Lung microvascular endothelial cell (primary cell): ENCODE measurements at places on chromosomes 2 and 18. TPM values are rescaled to one million over a fixed set of nuclear protein-coding genes. Genes with fewer than 3 reads are reported as not detected.

The CCDC68 gene
- total RNA-seq = 0.65 and 0.99 TPM in 2 replicates

GRCh38 chr2:182866461-182867406 lies at the start of gene FRZB:
TSS of gene FRZB (minus strand) at chr2:182866637. CDS start at chr2:182866552, 85 bp downstream.
- peak; percentile 43 for DNase-seq

DNA sequence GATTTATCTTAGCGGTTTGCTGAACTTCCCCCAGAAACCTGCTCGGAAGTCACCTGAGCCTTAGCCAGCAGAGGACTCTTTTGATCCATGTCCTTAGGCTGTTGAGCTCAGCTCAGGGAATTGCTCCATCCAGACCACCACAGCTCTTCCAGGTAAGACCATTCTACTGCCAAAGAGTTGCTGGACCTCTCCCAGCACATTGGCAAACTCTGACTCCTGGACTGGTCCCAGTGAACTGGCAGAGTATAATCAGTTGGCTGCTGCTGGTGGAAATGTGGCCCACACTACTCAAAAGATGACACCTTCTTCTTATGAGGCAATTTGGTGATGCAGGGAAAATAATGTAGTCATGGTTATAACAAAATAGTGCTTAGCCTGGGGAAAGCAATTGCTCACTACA lies 308.8 kb upstream of the FIGN start:
- DNase-seq = no peak

GRCh38 chr2:203623096-203623495 lies 83.3 kb upstream of the CD28 start:
- peak; percentile 75 for DNase-seq

DNA sequence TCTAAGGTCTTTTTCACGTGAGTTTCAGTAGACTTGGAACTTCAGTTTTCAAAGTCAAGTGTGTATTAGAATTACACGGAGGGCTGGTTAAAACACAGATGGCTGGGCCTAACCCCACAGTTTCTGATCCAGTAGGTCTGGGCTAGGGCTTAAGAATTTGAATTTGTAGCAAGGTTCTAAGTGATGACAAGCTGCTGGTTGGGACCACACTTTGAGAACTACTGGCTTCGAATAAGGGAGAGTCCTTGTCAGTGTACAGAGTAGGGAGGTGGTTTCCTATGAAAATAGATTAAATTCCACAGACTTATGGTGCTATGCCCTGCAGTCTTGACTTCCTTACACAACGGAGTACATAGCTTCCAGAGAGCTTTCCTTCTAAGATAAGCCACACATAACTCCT lies 4.5 kb downstream of the RHOB start:
- peak; percentile 72 for DNase-seq

GRCh38 chr2:149331023-149331400 lies 625 bp downstream of the LYPD6 start:
- peak; percentile 17 for DNase-seq

- DNase-seq = peak; percentile 51
These were observed 8.4 kb downstream of the PTMA start for GRCh38 chr2:231716666-231717280.

DNA sequence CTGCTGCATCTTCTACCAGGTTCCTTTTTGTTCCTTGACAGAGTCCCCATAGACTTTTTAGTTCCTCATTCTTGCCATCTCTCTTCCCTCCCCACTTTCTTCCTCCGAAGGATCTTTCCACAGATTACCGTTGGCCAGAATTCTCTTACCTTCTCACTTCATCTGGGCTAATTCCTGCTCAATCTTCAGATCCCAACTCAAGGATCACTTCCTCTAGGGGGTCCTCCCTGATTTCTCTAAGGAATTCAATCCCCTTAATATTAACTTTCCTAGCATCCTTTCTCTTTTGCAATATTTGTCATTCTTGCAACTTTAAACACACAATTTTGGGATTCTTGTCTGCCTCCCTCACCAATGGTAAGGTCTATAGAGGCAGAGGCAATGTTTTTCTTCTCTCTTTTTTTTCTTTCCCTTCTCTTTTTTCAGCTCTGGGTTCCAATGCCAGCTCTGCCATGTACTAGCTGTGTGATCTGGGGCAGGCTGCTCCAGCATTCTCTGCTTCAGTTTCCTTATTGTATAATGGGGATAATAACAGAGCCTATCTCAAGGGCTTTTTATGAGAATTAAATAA lies 5.4 kb upstream of the KCNE4 start:
- DNase-seq = no peak

DNA sequence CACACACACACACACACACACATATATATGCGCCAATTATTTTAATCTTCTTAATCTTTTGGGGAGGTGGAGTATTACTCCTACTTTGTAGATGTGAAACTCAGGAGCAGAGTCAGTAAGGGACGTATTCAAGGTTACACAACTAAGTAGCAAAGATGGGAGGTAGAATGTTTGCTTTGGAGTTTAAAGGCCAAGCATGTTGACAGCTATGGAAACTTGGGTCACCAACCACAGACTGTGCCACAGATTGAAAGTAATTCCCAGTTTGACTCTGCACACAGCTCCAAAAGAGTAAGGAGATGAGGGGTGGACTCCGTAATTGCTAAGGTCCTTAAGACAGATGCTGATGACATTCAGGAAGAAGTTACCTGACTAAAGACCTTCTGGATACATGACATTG lies 124.8 kb upstream of the ITGB6 start:
- DNase-seq = no peak
